Stimulated activated CD8-positive, alpha-beta memory T cell treated with anti-CD3 and anti-CD28 coated beads, Interleukin-2, amount 100 ng/mL, for 1 hour (primary cell): ENCODE measurements at places on chromosomes 5 and 9.

GRCh38 chr5:143921525-143922311, 109.8 kb downstream of the HMHB1 start:
- DNase-seq = no peak

GRCh38 chr5:69374911-69375446, 5.4 kb downstream of the RAD17 start:
- DNase-seq = no peak

DNA sequence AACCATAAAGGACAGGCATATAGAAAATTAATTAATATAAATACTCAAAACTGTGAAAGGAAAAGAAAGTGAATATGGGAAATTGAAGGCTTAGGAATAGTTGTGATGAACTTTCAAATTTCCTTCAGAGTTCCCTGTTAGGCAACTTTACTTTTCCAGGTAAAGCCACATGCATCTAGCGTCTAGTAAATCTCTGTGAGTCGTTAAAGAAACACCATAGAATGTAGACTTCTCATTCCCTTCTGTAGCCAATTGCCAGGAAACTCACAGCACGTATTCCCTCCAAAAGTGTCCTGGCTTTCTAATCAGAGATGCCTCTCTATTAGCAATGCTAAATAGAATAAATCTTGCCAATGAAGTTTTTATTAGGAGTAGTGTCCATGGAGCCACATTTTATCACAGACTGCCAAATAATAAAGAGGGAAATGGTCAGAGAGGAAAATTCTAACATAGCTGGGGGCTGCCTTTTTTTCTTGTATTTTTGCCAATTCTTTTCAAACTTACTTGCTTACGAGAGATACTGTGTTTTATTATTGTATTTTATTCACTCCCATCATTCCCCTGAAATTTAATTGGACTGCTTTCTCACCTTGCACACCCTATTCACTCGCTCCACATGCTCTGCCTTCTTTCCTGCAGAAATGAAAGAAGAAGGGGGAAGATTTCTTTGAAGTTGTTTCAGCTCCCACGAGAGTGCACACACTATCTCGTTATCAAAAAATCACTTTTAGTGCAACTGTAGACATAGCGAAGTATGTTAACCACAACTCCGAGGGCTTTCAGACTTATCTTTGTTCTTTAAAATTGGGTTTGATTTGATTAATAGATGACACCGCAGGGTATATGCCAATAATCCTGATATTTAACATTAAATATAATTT, 439.0 kb downstream of the CSNK1G3 start:
- DNase-seq = no peak

GRCh38 chr5:131684051-131684450, 49.0 kb upstream of the RAPGEF6 start:
- no peak for DNase-seq

DNA sequence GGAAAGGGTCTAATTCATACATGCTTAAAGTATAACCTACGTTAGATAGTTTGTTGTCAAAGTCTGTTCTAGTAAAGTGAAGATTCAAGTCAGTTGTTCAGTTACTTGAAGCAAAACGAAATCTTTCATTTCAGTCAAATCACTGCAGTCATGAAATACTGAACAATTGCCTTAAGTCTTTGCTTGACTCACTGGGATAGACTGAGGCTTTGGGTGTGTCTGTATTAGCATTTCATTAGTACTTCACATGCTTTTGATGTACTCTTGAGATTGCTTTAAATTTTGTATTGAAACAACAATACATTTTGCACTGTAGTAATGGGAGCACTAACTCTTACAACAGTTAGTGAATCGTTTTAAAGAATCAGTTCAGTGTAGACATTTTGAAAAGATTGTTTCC, 4.0 kb upstream of the CMYA5 start:
- DNase-seq = no peak
